ENCODE measurements at places on chromosomes 4 and X.

DNA sequence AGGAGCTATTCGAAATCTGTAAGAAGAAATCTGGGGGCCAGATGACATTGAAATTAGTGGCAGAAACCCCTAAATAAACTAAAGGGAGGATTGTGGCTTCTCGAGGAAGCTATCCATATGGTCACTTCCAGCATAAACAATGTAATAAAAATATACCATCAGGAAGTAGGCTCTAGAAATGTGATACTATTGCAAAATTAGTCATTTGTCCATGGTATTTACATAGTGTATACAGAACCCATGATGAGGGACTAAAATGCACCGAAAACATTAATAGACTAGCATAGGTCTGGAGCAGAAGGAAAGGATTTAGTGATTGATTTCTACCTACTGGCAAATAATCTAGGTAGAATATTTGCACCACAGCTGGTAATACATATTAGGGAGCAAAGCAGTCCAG lies 1344.0 kb downstream of the FSTL5 start:
- DNase-seq = no peak

DNA sequence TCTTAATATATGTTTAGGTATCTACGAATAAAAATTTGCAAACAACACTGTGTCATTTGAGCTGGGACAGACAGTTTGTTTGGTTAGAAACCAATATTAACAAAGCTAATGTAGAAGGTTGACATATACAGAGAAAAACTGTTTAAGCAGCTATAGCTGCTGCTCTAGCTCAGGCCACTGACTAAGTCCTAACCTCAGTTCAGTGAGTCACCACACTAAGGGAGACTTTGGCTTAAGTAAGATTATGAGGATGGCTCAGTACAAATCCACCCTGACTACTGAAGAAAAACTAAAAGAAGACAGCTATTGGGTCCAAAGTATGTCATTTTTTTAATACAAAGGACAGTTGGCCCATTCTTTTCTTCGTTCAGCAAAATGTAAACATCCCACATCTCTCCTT lies 717.3 kb upstream of the ACTRT1 start:
- no peak for DNase-seq

DNA sequence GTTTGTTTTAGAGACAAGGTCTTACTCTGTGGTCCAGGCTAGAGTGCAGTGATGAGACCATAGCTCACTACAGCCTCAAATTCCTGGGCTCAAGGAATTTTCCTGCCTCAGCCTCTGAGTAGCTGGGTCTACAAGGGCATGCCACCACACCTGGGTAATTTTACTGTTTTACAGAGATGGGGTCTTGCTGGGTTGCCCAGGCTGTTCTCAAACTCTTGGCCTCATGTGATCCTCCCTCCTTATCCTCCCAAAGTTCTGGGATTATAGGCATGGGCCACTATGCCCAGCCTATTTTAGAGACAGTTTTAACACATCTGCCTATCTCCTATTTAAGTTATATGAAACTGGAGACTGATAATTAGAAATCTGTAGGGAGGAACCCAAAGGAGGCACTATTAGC lies 53.8 kb downstream of the SPRY1 start:
- DNase-seq = no peak

- no peak for DNase-seq
Observed at GRCh38 chrX:47574547-47575301, 7.5 kb upstream of the TIMP1 start.

- DNase-seq = no peak
Observed at GRCh38 chr4:77199276-77199675, 42.3 kb downstream of the CCNG2 start.

- DNase-seq = no peak
Observed at GRCh38 chr4:16663307-16663706, 235.1 kb downstream of the LDB2 start.

DNA sequence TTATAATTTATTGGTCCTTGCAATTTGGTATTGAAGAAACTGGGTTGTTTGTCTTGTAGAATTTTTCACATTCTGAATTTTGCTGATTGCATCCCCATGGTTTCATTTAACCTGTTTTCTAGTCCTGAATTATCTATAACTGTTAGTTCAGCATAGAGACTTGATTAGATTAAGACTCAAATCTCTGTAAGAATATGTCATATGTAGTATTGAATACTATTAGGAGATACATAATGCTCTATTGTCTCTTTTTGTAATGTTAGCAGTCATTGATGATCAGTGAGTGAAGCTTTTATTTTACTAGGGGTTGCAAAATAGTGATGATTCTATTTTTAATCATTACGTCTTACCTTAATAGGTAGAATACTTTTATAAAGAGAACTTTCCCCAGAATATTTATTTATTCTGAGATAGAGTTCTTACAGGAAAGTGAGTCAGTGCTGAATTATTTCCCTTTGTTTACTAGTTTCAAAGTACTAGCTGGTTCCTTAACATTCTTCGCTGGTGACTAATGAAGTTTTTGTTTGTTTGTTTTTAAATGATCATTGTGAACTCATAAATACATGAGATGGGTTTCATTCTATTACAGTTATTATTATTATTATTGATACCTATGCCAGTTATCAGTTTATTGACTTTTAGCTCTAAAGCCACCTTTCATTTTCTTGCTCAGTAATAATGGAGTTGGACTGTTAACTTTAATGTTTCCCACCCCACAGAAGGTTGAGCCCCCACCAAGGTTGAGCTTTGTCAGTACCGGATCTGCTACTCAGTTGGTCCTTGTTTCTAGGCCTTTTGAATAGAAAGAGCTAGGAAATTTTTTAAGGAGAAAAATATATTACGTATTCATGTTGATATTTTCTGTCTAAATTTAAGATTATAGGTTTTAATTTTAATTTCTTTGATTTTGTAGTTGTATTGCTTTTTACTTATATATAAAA lies 102.3 kb downstream of the LARP1B start:
- DNase-seq = no peak

DNA sequence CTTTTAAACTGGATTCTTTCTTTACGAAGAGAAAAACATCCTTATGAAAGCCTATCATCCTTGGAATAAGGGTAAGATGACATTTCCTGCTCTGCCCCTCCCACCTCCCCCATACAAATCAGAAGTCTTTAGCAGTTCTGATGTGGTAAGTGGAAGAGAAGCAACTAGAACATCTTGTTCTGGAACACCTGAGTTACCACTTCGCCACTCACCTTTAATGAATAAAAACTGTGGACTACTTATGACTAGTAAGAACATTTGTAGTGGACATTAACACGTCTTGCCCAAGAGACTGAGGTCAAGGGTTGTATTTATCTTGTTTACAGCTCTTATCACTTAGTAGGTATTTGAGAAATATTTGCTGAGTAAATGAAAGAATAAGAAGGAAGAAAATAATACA lies 4.3 kb downstream of the XKRX start:
- no peak for DNase-seq

- DNase-seq = no peak
Observed at GRCh38 chr4:142777045-142777743, 68.9 kb downstream of the INPP4B start.

GRCh38 chrX:3779546-3779945 lies 66.1 kb upstream of the PRKX start:
- no peak for DNase-seq

- DNase-seq = no peak
Observed at GRCh38 chr4:117817301-117817700, 217.0 kb upstream of the NDST3 start.
